Stimulated activated CD8-positive, alpha-beta memory T cell treated with anti-CD3 and anti-CD28 coated beads, Interleukin-4, amount 100 ng/mL, for 4 hours (primary cell): ENCODE measurements at places on chromosomes 6 and 20.

DNA sequence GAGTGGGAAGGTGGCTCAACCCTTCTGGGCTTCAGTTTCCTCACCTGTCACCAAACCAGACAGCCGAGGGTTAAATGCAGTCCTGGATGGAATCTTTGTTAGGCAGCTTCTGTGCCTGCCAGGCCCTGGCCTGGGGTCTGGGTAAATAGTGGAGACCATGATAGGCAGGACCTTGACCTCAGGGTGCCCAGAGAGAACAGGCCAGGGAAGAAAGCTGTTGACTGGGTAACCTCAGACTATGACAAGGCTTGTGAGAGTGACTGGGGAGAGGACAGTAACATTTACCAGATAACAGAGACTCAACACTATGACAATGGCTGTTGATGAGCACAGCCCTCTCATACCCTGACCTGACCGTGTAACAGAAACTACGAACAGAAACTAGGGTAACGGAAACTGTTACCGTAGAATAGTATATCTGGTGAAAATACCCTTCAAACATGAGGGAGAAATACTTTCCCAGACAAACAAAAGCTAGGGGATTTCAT lies 218.3 kb downstream of the PREX1 start:
- no peak for DNase-seq

DNA sequence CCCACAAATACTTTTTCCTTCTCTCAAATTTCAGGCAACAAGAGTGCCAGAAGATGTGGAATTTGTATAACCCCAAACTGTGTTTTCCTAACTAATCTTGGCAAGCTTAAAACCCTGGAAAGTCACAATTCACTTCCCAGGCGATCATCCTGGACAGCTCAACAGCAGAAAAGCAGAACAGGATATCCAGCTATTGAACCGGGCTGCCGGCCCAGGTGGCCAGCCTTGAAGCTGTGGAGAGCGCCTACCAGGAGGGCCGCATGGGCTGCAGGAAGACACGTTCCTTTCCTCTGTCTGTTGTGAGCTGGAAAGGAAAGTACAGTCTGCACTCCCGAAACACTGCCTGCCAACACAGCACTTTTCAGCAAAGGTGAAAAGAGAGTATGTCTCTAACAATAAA lies 719.7 kb upstream of the MARCKS start:
- DNase-seq: no peak

DNA sequence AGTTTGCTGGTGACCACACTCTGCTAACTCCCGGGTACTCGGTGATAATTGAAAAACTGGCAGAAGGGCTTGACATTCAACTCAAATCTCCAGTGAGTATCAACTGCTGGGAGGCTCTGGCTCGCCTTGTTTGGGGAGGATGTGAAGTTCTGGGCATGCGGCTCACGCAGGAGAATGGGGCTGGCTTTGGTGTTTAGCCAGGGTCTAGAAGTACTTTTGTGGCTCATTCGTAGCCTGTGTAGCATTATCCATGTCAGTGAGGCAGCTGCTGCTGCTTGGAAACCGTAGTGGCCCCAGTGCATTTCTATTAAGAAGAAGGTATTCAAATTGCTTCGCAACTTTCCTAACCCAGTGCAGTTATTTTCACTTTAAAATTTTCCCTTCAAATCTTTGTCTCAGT lies 52.2 kb downstream of the KDM1B start:
- DNase-seq: no peak

GRCh38 chr20:15702161-15702560 lies 871.1 kb downstream of the KIF16B start:
- DNase-seq: no peak

GRCh38 chr20:38460040-38460623 lies 12.5 kb upstream of the RALGAPB start:
- no peak for DNase-seq

DNA sequence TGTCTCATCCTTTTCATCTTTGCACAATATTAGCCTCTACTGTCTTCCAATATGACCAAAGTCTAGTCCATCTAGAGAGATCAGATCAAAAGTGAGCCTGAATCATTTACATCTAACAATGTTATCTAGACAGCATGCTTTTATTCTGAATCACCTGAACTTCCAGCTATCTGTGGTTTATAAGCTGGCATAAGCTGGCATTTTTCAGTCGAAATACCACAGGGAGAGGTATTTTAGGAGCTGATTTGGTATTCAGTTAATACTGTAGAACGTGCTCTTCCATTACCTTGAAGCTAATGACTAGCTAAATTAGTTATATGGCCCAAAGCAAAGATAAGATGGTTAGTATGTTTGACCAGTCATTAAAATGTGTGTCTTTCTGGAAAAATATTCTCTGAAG lies 188.3 kb upstream of the AGPAT4 start:
- no peak for DNase-seq

DNA sequence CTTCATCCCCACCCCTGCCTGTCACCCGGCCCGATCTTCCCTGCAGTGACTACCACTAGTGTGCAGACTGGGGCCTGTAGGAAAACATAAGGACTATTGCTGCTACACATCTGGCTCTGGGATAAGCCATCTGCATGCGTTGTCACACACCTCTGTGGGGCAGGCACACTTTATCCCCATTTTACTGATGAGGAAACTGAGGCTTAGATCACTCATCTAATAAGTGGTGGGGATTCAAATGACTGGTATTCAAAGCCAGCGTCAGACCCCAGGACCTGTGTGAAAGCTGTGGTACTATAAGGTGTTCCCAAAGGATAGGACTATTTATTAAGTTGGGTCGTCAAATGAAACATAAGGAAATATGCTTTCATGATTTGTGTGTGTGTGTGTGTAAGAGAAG lies 148.9 kb upstream of the RNF24 start:
- no peak for DNase-seq

- no peak for DNase-seq
These were observed 448.6 kb upstream of the CDH4 start for GRCh38 chr20:60803335-60804055.

GRCh38 chr6:148580442-148580841 lies 166.4 kb upstream of the UST start:
- no peak for DNase-seq

DNA sequence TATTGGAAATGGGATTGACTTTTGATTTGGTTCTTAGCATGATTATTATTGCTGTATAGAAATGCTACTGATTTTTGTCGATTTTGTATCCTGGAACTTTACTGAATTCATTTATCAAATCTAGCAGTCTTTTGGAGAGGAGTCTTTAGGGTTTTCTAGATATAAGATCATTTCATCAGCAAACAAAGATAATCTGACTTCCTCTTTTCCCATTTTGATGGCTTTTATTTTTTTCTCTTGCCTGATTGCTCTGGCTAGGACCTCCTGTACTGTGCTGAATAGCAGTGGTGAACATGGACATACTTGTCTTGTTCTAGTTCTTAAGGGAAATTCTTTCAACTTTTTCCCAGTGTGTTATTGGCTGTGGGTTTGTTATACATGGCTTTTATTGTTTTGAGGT lies 64.6 kb downstream of the ZC2HC1B start:
- no peak for DNase-seq

DNA sequence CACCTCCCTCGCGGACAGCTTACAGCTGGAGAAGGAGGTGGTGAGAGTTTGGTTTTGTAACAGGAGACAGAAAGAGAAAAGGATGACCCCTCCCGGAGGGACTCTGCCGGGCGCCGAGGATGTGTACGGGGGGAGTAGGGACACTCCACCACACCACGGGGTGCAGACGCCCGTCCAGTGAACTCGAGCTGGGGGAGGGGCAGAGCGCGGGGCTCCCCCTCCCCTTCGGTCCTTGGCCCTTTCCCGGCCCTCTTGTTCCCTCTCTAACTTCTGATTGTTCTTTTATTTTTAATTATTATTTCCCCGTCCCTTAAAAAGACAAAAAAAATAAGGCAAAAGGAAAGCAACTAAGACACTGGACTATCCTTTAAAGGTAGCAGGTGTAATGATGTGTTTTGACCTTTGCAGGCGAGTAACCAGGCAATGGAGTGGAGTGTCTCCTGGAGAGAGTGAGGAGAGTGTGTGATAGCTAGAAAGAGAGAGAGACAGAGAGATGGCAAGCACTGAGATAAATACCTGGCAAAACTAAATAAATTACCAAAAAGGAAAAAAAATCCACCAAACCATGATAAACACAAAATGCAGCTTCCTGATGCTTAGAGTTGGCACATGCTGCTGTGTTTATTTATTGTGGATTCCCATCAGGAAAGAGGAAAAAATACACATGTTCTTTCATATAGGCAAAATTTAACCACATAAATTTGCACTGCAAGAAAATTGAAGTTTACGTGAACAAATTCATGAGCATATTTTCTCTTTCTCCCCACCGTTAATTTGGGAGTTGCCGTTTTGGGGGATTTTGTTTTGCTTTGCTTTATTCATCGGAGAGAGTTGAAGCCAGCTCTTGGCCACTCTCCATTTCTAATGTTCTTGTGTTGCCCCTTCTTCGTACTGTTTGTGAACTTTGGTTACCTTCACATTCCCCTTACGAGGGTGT lies 1.9 kb downstream of the POU3F2 start:
- DNase-seq: no peak

DNA sequence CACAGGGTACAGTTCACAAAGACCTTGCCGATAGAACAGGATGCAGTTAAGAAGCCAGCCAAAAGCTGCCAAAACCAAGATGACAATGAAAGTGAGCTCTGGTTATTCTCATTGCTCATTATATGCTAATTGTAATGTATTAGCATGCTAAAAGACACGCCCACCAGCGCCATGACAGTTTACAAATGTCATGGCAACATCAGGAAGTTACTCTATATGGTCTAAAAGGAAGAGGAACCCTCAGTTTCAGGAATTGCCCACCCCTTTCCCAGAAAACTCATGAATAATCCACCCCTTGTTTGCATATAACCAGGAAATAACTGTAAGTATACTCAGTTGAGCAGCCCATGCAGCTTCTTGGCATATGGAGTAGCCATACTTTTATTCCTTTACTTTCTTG lies 748.7 kb downstream of the QKI start:
- DNase-seq: no peak

- no peak for DNase-seq
These were observed 96.2 kb upstream of the MAP7 start for GRCh38 chr6:136646377-136646776.

DNA sequence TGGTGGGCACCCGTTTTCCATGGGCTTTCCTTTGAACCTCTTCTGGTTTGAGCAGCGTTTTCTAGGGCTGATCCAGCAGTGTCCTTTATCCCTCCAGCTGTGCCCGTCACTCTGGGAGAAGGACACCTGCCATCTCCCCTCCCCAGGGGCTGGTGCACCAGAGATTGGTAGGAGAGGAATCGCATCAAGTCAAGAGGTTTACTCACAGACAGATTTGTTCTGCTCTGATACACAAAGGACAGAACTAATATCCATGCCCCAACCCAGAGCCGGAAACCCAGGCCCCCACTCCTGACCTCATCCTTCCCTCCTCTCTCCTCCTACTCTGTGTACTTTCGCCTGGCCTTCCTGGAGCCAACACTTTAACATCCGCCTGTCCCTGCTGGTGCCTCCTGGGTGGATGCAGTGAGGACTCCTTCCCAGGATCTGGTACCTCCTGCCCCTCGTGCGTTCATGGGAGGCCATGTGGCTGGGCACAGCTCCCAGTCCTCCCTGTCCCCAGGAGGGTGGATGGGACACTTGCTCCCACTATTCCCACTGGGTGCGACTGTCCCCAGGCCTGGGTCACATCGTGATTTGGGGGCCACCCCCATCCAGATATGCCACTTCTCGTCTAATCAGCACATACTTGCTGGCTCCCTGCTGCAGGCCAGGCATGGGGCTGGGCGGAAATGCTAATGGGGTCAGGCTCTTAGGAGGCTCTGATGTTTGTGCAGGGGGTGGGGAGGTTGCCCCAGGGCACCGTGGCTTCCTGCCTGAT lies 286.3 kb downstream of the CDH4 start:
- no peak for DNase-seq

GRCh38 chr20:62701161-62702012 lies 7.2 kb upstream of the NTSR1 start:
- DNase-seq: no peak

DNA sequence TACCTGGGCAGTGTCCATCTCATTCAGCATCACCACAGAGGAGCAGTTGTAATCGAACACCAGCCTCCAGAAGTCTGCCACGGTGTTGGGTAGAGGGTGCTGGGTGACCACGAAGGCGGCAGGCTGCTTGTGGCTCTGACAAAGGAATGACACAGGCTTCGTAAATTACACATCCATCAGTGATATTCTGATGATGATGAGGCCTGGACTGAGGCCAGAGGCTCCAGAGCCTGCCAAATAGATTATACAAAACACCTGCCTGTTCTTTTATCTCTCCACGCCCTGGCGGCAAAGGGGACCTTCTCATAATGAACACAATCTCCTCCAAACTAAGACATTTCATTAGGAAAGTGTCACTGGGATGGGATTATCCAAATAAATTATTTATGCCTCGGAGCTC lies 480.2 kb upstream of the CHD6 start:
- DNase-seq: no peak

- no peak for DNase-seq
These were observed 59.1 kb upstream of the PRDM1 start for GRCh38 chr6:106026748-106027715.

DNA sequence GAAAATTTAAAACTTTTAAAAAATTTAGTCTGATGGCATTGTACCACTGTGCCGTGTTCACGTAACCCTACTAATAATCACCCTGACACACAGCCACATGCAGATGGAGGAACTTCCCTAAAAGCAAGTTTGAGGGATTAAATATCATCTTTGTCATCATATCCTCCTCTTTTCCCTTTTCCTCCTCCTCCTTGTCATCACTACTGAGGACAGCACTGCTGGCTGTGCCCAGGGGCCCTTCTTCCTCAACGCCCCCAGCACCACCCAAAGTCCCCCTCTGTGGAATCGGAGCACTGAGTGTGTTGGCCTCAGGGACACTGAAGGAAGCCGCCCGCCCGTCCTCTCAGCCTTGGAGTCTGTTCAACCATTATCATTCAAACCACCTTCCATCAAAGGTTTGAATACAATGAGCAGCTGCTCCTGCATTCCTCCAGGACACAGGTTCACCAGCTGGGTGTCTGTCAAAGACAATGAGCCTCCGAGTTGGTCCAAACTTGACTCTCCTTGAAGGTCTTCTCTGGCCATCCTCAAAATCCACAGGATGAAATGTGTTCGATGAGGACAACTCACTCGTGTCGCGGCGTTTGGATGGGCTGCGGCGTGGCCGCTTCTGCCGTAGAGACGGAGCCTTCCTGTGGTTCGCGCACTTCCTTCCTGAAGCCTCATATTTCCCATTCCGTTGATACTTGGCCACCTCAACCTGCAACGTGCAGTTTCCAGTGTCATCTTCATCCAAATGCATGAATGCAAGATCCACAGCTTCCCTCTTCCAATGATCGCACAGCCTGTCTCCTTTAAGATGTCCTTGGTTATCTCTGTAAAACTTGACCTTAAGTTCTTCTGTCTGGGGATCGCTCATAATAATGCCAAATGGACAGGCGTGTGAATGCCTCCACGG lies 23.3 kb downstream of the NQO2 start:
- no peak for DNase-seq

GRCh38 chr6:144659202-144660182 lies 374.4 kb downstream of the UTRN start:
- DNase-seq: no peak

DNA sequence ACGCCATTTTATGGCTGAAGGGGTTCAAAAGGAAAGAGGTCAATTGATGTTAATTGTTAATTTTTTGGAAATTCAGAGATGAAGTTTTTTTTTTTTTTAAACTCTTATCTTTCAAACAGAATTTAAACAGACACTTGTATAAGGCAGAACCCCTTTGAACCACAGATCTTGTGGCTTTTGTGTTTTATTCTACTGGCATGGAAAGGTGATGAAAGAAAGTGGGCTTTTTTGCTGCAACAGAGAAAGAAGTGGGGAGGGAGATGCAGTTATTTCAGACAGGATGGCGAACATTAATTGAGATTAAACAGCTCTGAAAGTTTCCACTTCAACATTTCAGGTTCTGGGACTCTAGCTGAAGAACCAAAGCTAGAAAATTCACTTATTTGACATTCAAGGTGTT lies 200.9 kb downstream of the GJA10 start:
- no peak for DNase-seq
